Camera-type eye (tissue), 1 donor: ENCODE measurements at places on chromosomes 5 and 9. TPM values are rescaled to one million over a fixed set of nuclear protein-coding genes. Genes with fewer than 3 reads are reported as not detected.

The PCDHA9 gene
- total RNA-seq: 4.6 TPM

The SAPCD2 gene
- total RNA-seq: 4.3 TPM

The GRIN1 gene
- total RNA-seq: 12.7 TPM

The LHX3 gene
- 18.5 TPM for total RNA-seq

The RNF183 gene
- 0.66 TPM for total RNA-seq

The BARX1 gene
- total RNA-seq: not detected

The TIMD4 gene
- total RNA-seq: not detected
